ENCODE measurements at places on chromosomes 6 and 20. TPM values are rescaled to one million over a fixed set of nuclear protein-coding genes. Genes with fewer than 3 reads are reported as not detected.

The OTOR gene
- total RNA-seq = not detected

GRCh38 chr6:45982280-45983036 lies 33.2 kb downstream of the CLIC5 start:
- DNase-seq = no peak

The SLPI gene
- 22.8 TPM for total RNA-seq

DNA sequence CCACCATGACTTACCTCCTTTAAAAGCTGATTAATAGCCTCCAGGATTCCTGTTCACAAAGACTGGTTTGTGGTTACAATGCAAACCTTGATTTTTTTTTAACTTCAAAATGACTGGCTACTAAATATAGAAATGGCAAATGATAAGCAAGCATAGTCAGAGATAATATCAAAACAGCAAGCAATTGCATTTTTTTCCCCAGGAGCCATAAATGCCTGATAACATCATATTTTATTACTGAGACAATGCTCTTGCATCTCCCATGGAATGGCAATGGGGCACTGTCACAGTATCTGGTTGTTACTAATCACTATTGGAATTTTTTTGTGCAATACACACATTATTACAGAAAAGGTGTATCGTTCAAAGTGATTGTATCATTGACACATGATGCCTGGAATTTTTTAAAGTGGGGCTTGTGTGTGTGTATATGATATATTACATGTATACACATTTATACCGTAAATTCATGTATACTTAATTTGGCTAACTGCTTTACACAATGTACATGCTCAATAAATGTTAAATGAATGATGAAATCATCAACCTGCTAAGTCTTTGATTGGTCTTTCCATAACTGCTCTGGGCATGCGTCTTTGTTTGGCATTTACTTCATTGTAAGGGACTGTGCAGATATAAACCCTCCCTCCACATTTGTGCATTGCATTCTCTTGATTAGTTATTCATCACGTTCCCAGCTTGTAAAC lies 980 bp upstream of the SALL4 start:
- DNase-seq = no peak

The ADAM33 gene
- 175 TPM for total RNA-seq

DNA sequence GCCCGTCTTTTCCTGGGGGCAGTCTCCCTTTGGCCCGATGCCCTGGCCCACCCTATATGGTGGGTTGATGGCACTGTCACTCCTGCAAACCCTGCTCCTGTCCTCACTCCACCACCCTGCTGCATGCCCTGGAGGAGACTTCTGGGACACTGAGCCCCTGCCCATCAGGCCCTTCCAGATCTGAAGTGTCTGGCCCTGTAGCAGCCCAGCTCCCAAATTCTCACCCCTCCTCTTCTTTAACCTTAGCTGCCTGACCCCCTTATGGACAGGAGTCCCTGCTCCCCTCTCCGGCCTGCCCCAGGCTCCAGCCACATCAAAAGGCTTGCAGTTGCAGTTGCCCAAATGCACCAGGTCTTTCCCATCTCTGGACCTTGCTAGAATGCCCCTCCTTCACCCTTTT lies 20.8 kb upstream of the SLC32A1 start:
- DNase-seq = no peak

DNA sequence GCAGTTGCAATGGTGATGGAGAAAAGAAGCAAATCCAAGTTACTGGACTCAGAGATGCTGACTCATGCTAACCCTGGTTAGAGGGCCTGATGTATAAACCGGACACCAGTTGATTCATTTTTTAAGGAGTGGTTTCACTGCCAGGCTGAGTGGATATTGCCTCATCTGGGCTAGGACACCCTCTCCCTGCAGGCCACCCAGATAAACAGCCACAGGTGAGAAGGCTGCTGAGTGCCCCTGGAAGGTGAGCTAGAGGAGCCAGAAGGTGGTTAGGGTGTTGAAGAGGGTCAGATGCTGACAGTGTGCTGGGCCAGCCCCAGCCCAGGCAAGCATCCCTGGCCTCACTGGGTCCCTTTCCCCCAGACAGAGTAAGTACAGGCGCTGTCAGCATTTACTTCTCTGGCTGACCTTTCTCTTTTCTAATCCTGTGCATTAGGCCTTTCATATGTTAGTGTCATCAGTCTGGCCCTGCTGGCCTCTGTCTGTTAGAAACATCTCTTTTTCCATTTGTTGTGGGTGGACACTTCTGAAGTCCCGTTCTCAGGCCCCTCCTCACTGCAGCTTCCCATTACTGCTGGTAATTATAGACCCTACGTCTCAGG lies 13.5 kb downstream of the EPB41L1 start:
- DNase-seq = no peak

DNA sequence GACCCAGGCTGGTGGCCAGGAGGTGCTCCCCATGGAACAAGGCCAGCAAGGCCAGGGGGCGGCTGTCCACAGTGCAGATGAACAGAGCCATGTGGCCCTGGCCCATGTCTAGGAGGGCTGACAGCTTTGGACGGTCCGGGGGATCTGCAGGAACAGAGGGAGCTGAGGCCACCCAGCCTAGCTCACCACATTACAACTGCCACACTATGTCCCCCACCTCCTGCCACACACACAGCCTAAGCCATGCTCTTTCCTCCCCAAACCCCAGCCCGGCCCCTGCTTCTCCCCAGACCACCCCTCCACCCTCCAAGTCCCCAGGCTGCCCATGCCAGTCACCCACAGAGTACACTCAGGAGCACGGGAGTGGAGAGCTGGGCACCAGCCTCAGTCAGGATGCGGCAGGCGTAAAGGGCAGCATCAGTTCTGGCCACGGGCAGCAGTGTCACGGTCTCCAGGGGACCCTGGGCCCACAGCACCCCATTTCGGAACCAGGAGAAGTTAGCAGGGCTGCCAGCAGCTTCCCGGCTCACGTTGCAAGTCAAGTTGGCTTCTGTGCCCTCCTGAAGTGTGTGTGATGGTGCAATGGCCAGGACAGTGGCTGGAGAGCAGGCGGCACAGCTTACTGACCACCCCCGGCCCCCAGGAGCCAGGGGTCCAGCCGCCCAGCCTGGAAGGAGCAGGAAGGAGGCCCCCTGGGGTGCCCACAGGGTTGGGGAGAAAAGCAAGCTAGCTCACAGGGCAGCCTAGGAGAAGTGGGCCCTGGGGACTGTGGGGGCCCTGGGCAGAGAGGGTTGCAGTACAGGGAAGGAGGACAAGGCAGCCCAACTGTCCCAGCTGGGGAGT lies 15.2 kb upstream of the ADAM33 start:
- DNase-seq = no peak

GRCh38 chr20:33359399-33360261 lies 41.7 kb downstream of the CDK5RAP1 start:
- peak; percentile 8 for DNase-seq

DNA sequence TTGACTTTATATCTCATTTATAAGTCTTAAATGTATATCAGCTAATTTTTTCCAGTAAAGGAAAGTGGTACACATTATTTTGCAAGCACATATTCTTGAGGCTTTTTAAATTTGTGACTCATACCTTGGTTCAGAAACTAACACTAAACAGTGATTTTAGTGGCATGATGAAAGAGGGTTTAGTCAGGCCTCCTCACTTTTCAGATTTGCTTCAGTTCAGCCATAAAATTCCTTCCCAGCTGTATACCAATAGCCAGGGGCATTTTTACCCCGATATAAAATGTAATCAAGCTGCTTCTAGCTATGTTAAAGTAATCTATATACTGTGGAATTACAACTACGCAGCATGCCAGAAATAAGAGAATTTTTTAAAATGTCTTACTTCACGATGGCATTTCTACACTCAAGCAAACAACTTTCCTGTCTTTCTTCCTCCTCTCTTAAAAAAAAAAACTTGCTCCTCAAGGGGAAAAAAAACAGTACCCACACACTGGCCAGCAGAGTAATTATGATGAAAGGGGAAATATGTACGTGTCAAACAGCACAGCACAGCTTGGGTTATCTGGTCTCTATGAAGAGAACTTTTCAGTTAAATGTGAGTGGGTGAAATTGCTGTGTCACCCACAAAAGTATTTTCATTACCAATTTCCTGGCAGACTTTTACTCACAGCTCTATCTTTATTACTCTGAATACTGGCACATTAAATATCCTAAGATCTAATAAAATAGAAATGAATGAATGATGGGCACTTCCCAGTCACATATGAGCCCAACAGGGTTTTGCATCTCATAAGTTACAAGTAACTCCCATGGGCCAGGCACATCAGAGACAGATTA lies 244.8 kb upstream of the TENT5A start:
- no peak for DNase-seq

GRCh38 chr6:39901670-39902069 lies 32.6 kb downstream of the MOCS1 start:
- DNase-seq = no peak

The TMC2 gene
- total RNA-seq = not detected

- no peak for DNase-seq
Observed at GRCh38 chr6:142892254-142893021, 52.5 kb downstream of the HIVEP2 start.

The CRYBG1 gene
- total RNA-seq = 59.4 TPM

The CST5 gene
- not detected for total RNA-seq

DNA sequence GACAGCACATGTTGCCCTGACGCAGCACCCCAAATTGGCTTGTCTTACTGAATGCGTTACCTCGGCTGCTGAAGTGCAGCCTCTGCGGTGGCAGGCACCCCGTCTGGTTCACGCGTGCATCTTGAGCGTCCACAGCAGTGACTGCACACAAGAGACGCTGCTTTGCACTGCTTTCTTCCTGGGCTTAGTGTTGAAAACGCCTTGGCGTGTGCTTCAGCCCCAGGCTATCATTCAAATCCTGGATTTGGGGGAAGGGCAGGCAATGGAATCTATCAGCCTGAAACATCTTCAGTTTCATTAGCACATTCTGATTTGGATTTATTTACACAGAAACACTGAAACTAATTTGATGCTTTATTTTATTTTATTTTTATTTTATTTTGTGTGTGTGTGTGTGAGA lies 342.7 kb downstream of the SMOC2 start:
- DNase-seq = no peak

DNA sequence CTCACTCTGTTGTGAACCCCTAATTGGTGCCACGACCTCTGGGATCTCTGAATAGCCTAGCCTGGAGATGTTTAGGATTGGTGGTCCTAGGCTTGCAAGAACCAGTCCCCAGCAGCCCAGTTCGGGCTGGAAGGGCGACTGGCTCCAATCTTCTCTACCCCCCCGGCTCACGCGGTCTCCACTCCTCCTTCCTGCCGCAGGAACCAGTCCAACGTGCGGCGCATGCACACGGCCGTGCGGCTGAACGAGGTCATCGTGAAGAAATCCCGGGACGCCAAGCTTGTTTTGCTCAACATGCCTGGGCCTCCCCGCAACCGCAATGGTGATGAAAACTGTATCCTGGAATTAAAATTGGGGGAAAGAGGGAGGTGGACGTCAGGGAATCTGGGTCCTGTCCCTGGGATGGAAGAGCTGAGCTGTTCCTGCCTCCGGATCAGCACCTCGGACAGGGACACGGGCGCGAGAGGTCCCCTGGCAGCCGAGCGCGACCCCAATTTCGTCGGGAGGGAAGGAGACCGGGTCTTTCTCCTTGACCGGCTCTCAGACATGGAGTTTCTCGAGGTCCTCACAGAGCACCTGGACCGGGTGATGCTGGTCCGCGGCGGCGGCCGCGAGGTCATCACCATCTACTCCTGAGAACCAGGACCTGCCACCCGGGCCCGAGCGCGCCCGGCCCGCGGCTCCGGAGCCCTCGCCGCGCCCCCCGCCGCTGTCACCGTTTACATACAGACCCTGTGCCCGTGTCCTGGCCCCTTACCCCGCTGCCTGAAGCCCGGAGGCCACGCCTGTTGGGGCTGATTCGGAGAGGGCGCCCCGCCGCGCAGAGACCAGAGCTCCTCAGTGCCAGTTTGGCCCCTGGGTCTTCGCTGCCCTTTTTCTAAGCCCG lies 28.2 kb downstream of the SLC12A5 start:
- no peak for DNase-seq

DNA sequence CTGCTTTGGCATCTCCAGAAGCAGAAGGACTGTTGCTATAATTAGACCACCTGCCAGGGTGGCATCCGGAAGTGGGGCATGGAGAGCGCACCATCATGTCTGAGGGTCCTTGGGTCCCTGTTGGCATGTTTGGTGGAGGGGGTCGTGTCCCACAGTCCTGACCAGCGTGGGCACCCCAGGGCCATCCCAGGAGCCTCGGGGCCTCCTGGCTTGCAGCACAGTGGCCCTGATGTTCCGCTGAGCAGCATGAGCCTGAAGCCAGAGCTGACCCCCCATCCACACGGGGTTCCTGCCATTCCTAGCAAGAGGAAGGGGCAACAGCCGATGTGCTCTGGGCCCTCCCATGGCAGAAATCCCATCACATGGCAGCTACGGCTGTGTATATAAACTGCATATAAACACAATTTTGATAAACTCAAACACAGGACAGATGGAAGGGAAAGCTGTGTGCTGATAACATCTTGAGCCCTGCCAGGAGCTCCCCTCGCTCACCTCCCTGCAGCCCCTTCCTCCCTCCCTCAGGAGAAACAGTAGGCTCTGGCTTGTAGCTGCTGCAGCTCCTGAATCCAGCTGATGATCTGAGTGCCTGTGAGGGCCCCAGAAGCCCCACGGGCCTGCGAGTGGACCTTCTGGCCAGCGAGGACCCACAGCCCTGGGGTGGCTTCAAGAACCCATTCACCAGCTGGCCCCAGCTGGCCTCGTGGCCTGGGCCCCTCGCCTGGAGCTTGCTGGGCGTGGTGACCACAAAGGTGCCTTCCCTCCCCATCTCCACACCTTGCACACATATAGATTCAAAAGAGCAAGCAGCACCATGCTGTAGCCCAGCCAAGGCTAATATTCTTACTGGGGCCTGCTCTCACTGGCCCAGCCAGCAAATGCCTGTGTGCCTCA lies 321.6 kb downstream of the CDH4 start:
- no peak for DNase-seq

- no peak for DNase-seq
Observed at GRCh38 chr6:4363656-4364055, 228.3 kb upstream of the ECI2 start.

DNA sequence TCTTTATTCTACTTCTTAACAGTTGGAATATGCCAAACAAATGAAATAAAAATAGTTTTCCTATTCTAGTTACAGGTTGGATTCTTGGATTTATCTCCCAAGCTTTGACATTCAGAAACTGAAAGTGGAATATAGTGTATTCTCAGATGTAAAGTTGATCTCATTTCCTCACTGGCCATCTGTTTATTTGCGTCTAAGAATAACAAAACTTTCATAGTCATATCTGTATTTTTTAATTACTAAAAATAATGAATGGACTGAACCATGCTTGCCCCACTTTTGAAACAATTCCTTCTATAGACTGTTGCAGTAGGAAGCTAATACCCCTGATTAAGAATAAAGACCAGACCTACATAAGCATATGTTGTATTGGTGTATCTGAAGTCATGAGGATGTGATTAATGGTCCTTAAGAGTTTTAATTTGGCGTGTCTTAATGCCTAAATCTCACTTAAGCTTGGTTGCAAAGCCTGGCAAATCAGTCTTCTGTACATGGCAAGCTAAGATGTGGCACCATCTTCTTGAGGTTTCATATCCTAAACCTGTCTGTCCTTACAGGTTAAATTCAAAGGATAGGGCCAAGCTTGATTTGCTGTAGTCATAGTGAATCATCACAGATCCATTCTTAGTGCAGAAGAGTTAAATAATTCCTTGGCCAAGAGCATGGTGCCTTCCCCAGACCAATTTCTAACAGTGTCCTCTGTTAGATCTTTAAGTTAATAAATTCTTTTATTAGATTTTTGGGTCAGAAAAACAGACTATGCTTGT lies 58.9 kb downstream of the FOXO3 start:
- DNase-seq = no peak

The MICB gene
- total RNA-seq = 7.0 TPM
